ENCODE measurements at places on chromosomes 3 and 15. TPM values are rescaled to one million over a fixed set of nuclear protein-coding genes. Genes with fewer than 3 reads are reported as not detected.

The LYZL4 gene
- not detected for total RNA-seq

The CA12 gene
- 0.12 TPM for total RNA-seq

The ITIH1 gene
- total RNA-seq = not detected

The ZDHHC23 gene
- total RNA-seq = 5.4 TPM

The RPP25 gene
- 3.5 TPM for total RNA-seq

DNA sequence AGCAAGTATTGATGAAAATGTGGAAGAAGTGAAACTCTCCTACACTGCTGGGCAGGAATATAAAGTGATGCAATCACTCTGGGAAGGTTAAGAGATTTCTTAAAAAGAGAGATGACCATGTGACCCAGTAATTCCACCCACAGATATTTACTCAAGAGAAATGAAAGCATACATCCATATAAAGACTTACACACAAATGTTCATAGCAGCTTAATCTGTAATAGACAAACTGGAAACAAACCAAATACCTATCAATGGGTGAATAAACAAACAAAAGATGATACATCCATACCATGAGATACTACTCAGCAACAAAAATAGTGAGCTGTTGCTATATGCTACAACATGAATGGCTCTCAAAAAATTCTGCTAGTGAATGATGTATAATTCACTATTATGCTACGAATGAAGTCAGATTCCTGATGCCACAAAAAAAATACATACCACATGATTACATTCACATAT lies 463.3 kb downstream of the MAGI1 start:
- no peak for DNase-seq

DNA sequence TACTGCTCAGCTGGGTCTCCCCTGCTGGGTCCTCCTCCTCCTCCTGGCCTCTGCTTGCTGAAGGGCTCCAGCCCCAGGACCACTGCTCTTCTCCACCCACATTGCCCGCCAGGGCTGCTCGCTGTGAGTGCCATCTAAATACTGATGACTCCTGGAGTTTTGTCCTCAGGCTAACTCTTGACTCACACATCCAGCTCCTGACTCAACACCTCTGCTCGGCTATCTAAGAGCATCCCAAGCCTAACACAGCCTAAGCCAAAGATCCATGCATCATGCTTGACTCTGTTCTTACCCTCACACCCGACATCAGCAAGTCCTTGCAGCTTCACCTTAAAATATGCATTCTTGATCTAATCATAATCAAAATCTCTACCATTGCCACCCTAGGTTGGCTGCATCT lies 260.2 kb downstream of the KLF13 start:
- no peak for DNase-seq

DNA sequence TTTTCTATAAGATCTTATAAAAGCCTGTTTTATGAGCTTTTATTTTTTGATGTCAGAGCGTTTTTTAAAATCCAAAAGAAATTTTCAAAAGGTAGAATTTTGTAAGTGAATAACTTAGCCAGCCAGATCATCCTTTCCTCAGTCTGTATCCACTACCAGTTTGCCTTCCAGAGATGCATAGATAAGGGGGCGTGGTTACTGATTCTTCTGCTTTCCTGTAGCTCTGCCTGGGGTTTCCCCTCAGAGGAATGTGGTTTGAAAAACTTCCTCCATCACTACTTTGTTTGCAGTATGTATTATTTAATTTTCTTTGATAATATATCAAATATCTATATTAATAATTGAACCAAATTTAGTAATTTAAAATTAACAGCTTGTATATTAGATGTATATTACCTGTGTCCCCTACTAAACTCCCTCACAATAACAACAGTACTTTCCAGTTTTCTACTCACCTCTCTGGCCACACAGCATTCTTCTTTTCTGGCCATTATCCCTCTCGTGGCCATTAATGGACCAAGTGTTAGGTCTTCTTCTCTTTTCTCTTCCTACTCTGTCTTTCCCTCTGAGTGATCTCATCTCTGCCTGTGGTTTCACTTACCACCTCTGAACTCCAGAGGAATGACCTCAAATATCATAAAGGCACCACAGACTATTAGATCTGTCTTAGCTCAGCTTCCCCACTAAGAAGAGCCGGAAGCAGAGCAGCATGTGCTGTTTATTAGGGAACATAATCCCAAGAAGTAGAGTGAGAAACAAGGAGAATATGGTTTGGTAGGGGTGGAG lies 239.7 kb downstream of the UBE2E2 start:
- DNase-seq = peak; percentile 28

- no peak for DNase-seq
Observed at GRCh38 chr3:53234130-53234840, 21.5 kb downstream of the TKT start.

GRCh38 chr15:73284090-73284716 lies 84.6 kb downstream of the HCN4 start:
- no peak for DNase-seq

DNA sequence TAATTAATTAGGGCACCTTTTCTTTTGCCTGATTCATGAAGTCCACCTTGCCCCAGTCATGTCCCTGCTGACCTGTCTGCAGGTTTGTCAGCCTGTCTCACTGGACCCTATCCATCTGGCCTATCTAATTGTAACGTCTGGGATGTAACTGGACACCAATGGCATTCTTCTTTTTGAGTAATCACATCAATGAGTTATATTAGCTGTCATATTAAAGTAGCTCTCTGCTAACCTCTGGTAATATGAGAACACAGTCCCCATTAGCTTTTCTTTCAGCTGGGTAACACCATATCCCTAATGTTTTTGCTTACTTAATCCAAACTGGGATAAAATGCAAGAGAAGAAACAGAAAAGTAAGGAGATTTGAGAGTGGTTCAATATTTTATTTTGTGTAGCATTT lies 166.2 kb upstream of the VEPH1 start:
- DNase-seq = no peak

DNA sequence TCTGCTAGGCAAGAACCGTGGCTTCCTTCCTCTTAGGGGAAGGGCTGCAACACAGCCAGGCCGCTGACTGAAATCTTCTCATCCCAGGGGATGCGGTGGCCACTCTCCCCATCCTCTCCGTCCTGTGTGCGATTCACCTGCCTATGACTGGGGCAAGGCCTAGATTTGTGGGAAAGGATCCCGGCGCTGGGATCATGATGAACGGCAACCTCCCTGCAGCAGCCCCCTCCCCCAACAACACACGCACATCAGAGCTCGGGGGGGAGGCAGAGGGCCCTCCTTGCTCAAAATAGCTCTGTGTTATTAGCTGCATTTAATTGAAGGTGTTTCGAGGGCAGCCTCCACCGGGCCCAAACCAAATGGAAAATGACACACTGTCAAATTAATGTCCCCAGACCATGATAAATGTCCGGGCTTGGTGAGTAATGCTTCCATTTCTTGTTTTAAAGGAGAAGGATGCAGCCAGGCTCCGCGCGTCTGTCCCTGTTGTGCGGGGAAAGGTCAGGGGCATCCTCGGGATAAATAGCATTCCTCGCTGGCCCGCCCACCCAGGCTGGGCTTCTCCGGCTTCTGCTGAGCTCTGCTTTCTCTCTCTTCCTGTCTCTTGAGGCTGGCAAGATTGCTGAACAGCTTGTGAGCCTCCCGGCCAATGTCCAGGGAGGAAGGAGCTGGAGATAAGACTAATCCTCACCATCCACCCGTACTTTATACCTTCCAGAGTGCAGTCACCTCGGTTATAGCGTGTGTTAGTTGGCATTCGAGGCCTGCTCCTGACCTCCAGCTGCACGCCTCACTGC lies 56.4 kb upstream of the TLE3 start:
- no peak for DNase-seq

- peak; percentile 49 for DNase-seq
Observed at GRCh38 chr3:128801779-128802380, 75.9 kb downstream of the RAB7A start.

- DNase-seq = no peak
Observed at GRCh38 chr3:63355809-63356208, 77.7 kb downstream of the SYNPR start.

GRCh38 chr3:156431334-156432124 lies 123.4 kb downstream of the SSR3 start:
- no peak for DNase-seq

GRCh38 chr3:72177075-72178050 lies 392.4 kb upstream of the PROK2 start:
- DNase-seq = peak; percentile 22

DNA sequence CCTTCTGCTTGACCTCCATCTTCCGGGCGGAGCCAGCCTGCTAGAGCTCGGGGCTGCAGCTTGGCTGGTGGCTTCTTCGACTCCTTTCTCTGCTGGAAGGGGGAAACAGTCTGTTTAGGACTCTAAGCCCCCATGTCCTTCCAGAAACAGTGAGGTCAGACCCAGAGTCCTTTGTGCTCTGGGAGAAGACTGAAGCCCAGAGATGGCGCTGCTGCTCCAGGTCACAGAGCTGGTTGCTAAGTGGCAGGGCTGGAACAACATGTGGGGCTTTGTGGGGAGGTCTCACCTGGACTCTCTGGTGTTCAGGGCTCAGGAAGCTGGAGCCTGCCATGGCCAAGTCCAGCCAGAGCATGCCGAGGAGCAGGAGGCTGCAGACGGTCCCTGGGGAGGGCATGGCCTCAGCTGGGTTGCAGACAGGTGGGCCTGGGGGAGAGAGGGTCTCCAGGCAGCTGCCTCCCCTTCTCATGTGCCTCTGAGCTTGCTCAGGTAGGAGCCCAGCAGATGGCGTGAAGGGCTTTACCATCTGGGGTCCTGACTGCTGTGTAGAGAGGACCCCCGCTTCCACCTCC lies 2.9 kb downstream of the GHRL start:
- DNase-seq = no peak

Data from activated naive CD4-positive, alpha-beta T cell treated with anti-CD3 and anti-CD28 coated beads for 36 hours (primary cell).